ENCODE measurements at places on chromosomes 6 and 20. TPM values are rescaled to one million over a fixed set of nuclear protein-coding genes. Genes with fewer than 3 reads are reported as not detected.

MMP24 gene
- 0.85 TPM for total RNA-seq

PRPH2 gene
- 1.2 TPM for total RNA-seq

MCHR2 gene
- not detected for total RNA-seq

SIGLEC1 gene
- 12.4 TPM for total RNA-seq

FAM217A gene
- total RNA-seq: not detected

WFDC10B gene
- not detected for total RNA-seq

SPATA25 gene
- 2.2 TPM for total RNA-seq

LSM2 gene
- 29.4 TPM for total RNA-seq

RCAN2 gene
- total RNA-seq: 152 TPM

ARFGAP1 gene
- total RNA-seq: 50.3 TPM

BRPF3 gene
- 23.5 TPM for total RNA-seq

RGS17 gene
- total RNA-seq: 0.37 TPM

RNF8 gene
- total RNA-seq: 19.1 TPM

C20orf204 gene
- 0.29 TPM for total RNA-seq

LGSN gene
- total RNA-seq: not detected

OPRL1 gene
- total RNA-seq: 0.97 TPM

ACSS1 gene
- 55.0 TPM for total RNA-seq

CSNK2B gene
- total RNA-seq: 116 TPM

BMP5 gene
- total RNA-seq: 5.2 TPM

SMOC2 gene
- total RNA-seq: 27.7 TPM

IER3 gene
- total RNA-seq: 23.0 TPM

F13A1 gene
- 122 TPM for total RNA-seq

MYLK4 gene
- total RNA-seq: 2.6 TPM

BMP2 gene
- total RNA-seq: 4.7 TPM

THBS2 gene
- total RNA-seq: 22.7 TPM

SLC4A11 gene
- total RNA-seq: 0.68 TPM

MAPK13 gene
- 4.6 TPM for total RNA-seq

CDH4 gene
- 0.08 TPM for total RNA-seq

DDO gene
- total RNA-seq: 12.9 TPM

C6orf52 gene
- not detected for total RNA-seq

TMC2 gene
- total RNA-seq: not detected

ZBTB22 gene
- 14.1 TPM for total RNA-seq

PRRT1 gene
- total RNA-seq: 0.97 TPM

HEY2 gene
- total RNA-seq: 2.5 TPM

CCND3 gene
- 60.1 TPM for total RNA-seq

BMP6 gene
- total RNA-seq: 2.1 TPM

CUTA gene
- total RNA-seq: 126 TPM

KCNQ5 gene
- 0.44 TPM for total RNA-seq

RAET1G gene
- 0.55 TPM for total RNA-seq

DAAM2 gene
- 15.8 TPM for total RNA-seq

SLC17A1 gene
- not detected for total RNA-seq

TBP gene
- 9.7 TPM for total RNA-seq

RWDD2A gene
- total RNA-seq: 3.9 TPM

PROKR2 gene
- total RNA-seq: not detected

PRSS16 gene
- total RNA-seq: 0.31 TPM

TSBP1 gene
- not detected for total RNA-seq

FBXO9 gene
- 67.7 TPM for total RNA-seq

OOEP gene
- not detected for total RNA-seq

PTPRT gene
- total RNA-seq: 0.27 TPM

EDN3 gene
- total RNA-seq: not detected

SPATS1 gene
- total RNA-seq: not detected

ANKRD6 gene
- total RNA-seq: 13.7 TPM

ELOVL4 gene
- 0.58 TPM for total RNA-seq

Data from left cardiac atrium (tissue), 4 donors.